ENCODE measurements at places on chromosomes 3 and 15. TPM values are rescaled to one million over a fixed set of nuclear protein-coding genes. Genes with fewer than 3 reads are reported as not detected.

NEK4 gene
- 12.4 TPM for total RNA-seq

CACNA1D gene
- 0.49 TPM for total RNA-seq

TMEM43 gene
- total RNA-seq, result 64.0 TPM

LTF gene
- not detected for total RNA-seq

EAF2 gene
- total RNA-seq, result 0.51 TPM

SNTN gene
- total RNA-seq, result not detected

CAMK1 gene
- total RNA-seq, result 27.4 TPM

GOLIM4 gene
- 30.0 TPM for total RNA-seq

NEK10 gene
- under 0.01 TPM for total RNA-seq

LYZL4 gene
- not detected for total RNA-seq

GOLGA6L4 gene
- 0.49 TPM for total RNA-seq

FBN1 gene
- 137 TPM for total RNA-seq

AGTR1 gene
- total RNA-seq, result 0.16 TPM

KLHL6 gene
- total RNA-seq, result not detected

GPR62 gene
- 0.49 TPM for total RNA-seq

EBLN2 gene
- 1.5 TPM for total RNA-seq

Data from mesangial cell (primary cell).